H4 (cell line): ENCODE measurements at places on chromosomes 7 and 10.

DNA sequence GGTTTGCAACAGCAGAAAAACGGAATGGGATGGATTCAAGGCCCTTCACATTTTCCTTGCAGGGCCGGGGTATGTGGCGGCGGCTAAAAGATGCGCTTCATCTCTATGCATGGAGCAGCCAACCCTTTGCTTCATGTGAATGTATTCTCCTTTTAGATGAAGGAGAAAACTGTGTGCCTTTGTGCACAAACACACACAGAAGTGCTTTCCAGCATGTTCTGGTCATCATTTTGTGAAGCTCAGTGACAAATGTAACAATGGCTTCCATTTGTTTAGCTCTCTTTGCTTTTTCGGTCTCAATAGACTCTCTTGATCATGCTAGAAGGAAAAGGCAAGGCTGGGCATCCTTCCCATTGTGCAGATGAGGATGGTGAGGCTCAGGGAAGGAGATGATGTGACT, 161.7 kb upstream of the MKI67 start:
- DNase-seq = no peak

DNA sequence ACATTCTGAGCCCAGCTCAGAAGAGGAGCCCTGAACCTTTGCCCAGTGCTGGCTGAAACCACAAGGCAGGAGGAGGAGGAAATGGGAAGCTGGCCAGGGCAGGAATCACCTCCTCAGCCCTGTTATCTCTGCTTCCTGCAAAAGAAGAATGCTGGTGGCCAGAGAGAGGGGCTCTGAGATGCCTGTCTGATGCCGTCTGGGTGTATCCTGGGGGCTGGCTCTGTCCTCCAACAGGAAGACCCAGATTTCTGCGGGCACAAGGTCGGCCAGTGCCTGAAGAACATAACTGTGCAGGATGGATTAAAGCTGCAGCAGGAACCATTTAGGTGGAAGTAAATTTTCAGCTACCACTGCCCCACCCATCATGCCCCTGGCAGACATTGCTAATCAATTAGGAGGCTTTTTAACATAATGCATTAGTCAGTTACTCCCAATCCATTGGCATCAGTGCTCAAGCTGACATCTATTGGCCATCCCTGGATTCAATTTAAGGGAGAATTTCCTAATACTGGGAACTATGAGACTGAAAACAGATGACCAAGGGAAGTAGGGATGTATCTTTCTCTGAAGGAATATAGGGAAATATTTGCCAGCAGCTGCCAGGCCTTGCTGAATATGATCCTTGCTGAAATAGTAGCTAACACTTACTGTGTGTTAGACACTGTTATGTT, 67.7 kb downstream of the COL13A1 start:
- peak; percentile 61 for DNase-seq

GRCh38 chr10:125700355-125700911, 17.5 kb upstream of the TEX36 start:
- DNase-seq = no peak

GRCh38 chr7:50213622-50214017, 90.9 kb upstream of the IKZF1 start:
- no peak for DNase-seq

DNA sequence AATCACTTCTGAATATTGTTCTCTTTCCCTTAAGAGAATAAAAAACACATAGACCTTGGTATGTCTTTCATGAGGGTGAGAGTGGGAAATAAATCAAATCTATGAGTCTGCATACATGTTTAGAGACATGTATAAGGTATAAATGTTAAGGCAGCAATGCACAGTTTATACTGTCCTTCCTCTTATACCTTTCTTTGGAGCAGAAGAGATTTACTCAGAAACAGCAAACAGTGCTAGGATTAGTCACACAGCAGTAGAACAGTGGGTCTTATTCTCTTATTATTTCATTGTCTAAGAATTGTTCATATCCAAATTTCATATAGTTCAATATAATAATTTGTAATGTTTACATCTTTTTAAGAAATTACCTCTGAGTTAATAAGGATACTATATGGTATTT, 126.7 kb upstream of the TMEM196 start:
- no peak for DNase-seq

GRCh38 chr10:69087590-69088470, at the start of gene SRGN:
SRGN (plus strand) TSS chr10:69088103; CDS start chr10:69088158, 55 bp downstream.
- no peak for DNase-seq

DNA sequence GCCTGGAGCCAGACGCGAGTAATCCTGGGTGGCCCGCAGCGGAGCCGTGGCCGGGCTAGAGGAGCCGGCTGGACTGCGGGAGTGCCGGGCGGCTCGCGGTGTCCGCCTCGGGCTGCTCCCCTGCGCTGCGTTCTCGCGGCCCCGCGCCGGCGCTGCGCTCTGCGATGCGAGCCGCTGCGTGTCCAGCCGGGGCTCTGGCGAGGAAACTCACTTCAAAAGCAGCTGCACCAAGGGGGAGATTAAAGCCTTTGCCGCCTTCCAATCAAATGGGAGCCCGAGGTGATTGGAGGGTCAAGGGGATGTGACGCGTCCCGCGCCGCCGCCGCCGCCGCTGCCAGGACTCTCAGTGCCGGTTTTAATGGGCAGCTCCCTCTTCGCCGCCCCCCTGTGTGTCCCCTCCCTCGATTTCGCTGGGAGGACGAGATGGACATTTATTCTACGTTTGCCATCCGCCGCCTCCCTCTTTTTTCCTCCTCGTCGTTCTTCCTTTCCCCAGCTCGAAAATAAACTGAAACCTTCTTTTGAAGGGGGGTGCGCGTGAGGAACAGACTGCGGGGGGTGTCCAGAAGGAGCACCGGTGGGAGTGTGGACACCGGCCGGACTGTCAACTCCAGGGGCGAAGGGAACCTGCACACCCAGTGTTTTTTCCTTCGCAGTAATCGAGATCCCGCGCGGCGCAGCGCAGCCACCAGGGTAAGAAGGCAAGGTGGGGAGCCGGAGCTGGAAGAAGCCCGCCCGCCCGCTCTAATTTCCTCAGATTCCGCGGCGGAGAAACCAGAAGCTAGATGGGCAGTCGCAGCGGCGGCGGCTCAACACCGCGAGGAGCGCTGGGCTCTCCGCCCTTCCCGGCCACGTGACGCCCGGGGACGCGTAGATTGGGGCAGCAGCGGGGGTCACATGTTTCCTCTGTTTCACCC, at the start of gene ZNF503:
Gene ZNF503, minus strand, starts transcription at position 196 of the 917 bp plus-strand sequence. CDS start 345 bp downstream, outside the sequence.
- DNase-seq = peak; percentile 94

DNA sequence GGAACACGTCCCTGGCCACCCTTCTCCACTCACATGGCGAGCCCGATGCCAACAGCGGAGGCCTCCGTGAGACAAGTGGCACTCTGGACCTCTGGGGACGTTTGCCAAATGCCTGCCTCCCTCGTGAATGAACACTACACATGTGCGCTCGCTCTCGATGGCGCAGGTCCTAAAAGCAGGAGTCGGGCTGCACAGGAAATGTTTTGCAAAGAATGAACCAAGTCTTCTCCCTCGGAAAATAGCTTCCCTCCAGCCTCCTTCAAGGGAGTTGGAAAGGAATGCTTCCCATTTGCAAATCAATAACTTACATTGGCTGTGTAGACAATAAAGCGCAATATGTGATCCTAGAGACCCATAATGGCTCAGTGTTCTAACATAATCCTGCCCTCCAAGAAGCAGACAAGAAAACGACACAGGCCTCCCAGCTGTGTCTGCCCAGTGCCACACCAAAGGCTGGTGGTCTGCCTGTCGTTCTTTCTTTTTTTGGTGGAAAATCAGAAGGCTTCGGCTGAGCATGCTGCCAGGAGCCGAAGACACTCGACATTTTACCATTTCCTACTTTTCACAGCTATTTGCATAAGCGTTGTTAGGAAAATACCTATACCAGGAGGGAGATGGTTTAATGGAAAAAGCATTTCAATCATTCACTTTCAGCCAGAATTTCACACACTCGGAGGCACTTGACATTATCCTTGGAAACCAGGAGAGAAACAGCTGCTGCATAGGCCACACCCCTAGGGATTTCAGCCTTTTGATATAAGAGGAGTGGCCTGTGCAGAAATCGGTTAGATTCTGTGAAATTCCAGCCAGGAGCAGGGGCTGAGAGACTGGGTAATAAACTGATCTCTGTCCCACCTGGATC, 38.4 kb downstream of the ATXN7L1 start:
- no peak for DNase-seq

DNA sequence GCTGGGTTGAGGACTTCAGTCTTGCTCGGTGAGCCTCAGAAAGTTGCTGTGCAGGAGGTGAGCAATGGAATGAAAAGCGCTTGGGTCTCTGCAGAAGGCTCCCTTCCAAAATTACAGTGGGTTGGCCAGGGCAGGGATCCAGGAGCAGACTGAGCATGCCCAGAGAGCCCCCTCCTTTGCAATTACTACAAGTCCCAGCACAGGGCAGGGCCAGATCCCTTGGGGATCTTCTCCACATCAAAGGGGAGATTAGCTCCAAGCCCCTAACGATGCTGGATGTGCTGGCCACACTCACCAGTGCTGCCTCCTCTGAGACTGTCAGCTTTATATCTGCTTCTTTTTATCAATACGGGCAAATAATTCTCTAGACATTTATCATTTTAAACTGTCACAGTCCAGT, 337.5 kb downstream of the RPS24 start:
- no peak for DNase-seq

GRCh38 chr10:72079356-72079755, 9.0 kb downstream of the SPOCK2 start:
- no peak for DNase-seq

DNA sequence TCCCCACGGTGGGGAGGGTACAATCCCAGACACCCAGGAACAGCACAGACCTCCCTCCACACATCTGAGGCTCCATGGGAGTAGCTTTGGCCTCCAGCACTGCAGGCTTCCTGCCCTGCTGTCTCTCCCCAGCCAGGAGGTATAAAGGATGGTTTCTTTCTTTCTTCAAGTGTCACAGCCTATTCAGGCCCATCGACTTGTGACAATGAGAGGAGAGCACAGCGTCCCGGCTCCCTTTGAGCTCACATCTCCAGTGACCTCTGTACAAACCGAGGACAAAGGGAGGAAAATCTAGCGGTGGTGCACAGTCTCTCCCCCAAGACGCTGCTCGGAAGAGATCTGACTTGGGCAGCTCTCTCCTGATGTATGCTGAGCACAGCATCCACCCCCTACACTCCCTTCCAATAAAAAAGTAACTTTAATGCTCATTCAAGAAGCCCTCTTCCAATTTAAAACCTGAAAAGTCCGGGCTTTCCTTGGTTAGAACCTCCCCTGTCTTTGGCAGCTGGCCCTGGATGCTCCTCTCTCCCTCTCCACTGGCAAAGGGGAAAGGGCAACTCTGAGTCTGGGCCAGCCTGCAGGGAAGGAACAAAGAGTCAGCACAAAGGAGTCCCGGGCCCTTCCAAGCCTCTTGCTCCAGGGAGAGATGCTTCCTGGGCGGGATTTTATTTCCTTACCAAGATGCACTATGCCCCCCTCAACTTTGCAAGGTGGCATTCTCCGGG, 18.0 kb downstream of the CHST15 start:
- DNase-seq = no peak

DNA sequence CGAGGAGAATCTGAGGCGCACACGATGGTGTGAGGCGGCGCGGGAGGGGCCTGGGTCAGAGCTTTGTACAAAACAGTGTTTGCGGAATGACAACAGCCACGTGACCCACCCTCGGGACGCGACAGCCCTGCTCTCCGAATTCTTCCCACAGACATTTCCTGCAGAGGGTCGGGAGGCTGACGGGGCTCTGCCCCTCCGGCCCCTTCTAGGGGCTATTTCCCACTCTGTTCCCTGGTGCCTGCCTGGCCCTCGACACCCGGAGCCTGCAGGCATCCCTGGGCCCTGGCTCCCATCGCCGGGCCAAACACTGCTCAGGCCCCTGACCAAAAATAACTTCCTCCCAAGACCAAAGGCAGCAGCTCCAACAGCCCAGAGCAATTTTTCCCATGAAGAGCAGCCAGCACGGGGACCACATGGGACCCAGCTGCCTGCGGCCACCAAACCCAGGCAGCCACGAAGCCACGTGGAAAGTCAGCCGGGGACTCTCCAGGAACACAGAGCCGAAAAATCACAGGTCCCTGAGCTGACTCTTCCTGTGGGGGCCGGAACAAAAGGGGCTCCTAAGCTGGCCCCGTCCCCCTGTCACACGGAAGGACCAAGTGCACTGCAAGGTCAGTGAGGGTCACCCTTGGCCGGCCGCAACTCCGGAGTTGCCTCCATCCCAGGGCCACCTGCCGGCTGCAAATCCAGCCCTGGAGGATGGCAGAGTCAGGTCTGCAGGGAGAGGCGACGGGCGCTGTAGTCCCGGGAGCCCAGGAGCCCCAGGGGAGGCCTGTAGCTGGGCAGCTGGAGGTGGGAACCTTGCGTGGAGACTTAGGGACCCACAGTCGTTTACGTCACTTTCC, 42.0 kb downstream of the PAPOLB start:
- DNase-seq = no peak

DNA sequence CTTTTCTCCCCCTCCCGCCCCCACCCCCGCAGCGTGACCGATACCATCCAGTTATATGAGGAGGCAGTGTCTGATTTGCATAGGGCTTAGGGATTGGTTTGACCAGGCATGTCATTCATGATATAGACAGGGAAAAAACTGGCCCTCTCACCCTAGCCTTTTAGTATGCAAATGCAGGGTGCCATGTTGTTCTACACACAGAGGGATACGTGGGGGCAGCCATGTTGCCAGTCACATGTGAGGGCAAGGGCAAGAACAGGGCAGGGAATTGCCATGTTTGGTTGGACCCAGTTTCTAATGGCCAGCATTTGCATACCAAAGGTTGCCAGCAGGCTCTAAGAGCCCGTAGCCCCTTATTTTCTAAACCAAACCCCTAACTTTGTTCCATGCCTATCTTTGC, 552.1 kb downstream of the SORCS1 start:
- DNase-seq = no peak

DNA sequence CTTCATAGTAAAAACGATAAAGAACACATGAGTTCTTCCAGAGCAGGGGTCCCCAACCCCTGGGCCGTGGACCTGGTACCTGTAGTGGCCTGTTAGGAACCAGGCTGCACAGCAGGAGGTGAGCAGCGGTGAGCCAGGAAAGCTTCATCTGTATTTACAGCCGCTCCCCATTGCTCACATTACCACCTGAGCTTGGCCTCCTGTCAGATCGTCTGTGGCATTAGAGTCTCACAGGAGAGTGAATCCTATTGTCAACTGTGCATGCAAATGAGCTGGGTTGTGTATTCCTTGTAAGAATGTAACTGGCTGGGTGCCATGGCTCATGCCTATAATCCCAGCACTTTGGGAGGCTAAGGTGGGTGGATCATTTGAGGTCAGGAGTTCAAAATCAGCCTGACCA, 229.5 kb downstream of the CNTNAP2 start:
- no peak for DNase-seq

GRCh38 chr10:31659665-31660064, 269.0 kb downstream of the ARHGAP12 start:
- no peak for DNase-seq

GRCh38 chr10:122245136-122245535, 26.0 kb upstream of the BTBD16 start:
- DNase-seq = no peak
